ENCODE measurements at places on chromosomes 16 and 17.

GRCh38 chr16:66662445-66663194 is 33.9 kb downstream of the CMTM4 start:
- DNase-seq: no peak

GRCh38 chr16:4365014-4365406 is 6.6 kb upstream of the VASN start:
- no peak for DNase-seq

- no peak for DNase-seq
Measured at GRCh38 chr17:50079334-50080095, 15.6 kb upstream of the PDK2 start.

- no peak for DNase-seq
Measured at GRCh38 chr17:75114552-75115314, 5.0 kb downstream of the ARMC7 start.

GRCh38 chr17:21275047-21275578 is 9.4 kb upstream of the MAP2K3 start:
- DNase-seq: no peak

DNA sequence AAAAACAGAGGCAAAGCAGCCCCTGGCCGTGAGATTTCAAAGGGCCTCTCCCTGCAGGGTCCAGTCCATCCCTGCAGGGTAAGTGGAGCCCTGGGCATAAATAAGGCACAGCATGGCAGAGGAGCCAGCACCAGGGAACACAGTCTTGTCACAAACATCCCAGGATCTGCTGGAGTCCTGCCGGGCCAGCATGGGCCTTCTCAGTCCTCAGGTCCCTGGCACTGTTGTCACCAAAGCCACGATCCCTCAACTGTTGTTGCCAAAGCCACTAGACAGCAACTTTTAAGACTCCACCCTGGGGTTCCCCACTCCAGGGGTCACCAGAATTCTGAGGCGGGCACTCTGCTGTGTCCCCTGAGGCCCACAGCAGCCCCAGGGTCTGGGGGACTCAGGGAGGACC is 47.8 kb upstream of the BAHCC1 start:
- DNase-seq: no peak

All from forelimb muscle (tissue), 1 donor.